Eye (tissue), 1 donor: ENCODE measurements at places on chromosomes 12 and 14.

GRCh38 chr12:14244876-14245669 is 120.4 kb upstream of the ATF7IP start:
- no peak for DNase-seq

GRCh38 chr12:116547955-116548501 is 11.2 kb upstream of the MAP1LC3B2 start:
- DNase-seq, result peak; percentile 32

DNA sequence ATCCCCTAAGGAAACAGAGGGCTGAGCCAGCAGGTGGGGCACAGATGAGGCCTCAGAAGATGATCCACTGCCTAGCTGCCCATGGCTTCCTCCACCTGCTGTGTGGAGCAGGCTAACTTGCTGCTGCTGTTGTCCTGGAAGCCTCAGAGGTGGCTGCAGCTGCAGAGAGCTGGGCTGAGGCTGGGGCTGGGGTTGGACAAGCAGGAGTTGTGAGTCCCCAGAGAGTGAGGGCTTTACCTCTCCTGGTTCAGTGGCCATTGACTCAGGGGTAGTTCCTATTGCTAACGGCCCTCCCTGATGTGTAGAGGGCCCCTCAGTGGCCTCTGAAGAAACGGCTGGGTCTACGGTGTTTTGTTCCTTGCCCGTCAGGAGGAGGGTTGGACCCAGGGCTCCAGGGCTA is 13.7 kb upstream of the PRKAG1 start:
- no peak for DNase-seq

- DNase-seq, result no peak
Observed at GRCh38 chr12:131321988-131322387, 368.3 kb downstream of the ADGRD1 start.

- DNase-seq, result peak; percentile 19
Observed at GRCh38 chr12:59780605-59781135, 184.8 kb downstream of the SLC16A7 start.

- DNase-seq, result peak; percentile 94
Observed at GRCh38 chr14:54565785-54566409, 1.0 kb upstream of the SAMD4A start.

- no peak for DNase-seq
Observed at GRCh38 chr12:52210186-52210924, 18.5 kb upstream of the KRT80 start.

DNA sequence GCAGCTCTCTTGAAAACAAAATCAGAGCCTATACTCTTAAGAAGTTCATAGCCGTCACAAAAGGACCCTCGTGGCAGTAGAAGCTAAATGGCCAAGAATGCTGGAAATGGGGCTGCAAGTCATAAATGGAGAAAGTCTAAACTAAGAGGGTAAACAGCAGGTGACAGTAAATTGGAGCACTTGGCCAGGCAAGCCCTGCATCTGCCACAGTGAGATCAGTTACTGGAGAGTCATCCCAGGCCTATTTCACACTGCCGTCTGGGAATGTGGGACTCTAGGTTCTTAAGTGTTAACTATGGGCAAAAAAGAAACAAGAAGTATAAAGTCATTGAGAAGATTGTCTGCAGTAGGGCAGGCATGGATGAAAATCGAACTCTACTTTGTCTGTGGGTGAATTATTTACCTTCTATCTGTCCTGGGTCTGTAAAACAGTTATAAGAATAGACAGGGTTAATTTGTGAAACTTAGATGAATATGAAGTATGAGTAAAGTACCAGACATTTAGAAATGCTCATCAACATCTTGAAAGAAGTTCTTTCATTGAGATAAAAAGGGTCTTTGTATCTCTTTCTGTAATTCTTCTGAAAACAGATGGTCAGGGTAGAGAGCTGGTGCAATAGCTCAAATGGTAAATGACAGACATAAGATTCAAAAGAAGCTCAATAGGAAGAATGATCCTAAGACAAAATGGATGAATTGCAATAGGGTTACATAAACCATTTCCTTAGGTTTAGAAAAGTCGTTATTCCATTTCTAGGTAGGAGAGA is 792.5 kb downstream of the DIO2 start:
- no peak for DNase-seq

DNA sequence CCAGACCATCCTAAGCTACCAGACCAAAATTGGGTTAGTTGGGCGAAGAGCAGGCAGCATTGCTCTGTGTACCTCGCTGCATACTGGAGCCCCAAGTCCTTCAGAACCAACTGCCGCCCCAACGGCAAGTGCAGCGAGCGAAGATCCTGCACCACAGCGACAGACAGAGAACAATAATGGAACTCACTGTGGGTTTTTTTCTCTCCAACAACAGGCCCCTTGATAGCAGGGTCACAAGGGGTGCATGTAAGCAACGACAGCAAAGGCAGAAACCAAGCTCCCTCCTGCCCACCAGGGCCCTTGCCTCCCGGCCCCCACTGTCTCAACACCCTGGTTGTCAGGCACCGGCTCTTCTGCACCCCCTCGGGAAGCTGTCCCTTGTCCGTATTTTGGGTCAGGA is 39.0 kb downstream of the RNF34 start:
- no peak for DNase-seq

DNA sequence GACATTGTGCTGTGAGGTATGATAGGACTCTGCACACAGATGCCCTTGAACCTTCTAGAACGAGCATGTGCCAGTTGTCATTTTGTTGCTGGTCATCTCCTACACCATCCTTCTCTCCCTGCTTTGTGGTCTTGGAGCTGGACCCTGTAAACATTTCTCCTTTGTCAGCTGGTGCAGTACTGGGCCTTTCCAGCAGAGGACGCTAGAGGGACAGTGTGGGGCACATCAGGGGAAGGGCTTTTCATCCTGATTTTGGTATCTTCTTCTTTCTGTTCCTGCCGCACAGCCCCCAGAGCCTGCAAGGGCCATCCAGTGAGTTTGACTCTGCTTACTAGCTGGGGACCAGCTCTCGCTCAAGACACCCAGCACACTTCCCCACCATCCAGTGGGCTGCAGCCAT is 484.6 kb downstream of the AACS start:
- DNase-seq, result no peak

DNA sequence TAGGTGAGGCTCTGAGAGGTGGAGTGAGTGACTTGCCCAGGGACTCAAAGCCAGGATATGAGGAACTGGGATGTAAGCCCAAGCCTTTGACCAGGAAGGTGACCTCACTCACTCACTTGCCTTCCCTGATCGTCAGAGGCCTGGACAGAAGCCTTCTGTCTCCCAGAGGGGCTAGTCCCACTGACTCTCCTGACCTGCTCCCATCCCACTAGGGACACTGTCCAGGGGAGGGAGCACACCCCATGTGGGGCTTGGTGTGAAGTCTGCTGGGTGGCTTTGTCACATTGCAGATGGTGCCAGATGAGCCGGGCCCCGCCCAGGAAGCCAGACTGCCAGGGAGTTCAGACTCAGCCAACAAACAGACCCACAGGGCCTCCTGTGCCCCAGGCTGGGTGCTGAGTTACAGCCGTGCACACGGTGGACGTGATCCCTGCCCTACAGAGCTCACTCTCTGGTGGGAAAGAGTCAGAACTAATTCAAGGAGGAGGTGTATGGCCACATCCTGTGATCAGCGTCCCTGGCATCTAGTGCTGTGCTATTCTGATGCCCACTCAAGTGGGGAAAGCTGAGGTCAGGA is 28.3 kb downstream of the MMAB start:
- no peak for DNase-seq

DNA sequence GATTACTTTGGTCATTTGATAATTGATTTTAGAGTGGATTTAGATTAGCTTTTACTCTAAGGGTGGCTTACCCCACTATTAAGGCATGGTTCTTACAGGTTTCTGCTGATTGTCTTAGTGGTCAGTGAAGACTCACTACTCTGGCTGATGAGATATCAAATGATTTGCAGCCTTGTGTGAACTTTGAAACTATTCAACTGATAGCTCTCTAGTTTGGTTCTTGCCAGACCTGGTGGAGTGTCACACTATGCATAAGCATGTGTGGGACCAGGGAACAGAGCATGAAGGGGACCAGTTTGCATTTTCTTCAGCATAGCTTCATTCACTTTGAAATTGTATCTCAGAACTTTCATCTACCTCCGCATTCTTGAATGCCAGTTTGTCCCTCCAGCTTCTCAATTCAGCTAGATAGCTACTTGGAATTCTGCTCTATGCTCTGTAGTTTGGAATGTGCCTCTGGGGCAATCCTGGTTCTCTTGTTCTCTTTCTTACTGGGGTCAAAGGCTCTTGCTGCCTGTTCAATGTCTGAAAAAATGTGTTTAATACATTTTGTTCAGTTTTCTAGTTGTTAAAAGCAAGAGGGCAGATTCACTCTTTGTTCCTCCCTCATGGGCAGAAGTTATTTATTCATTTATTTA is 12.7 kb downstream of the SCYL2 start:
- DNase-seq, result no peak

DNA sequence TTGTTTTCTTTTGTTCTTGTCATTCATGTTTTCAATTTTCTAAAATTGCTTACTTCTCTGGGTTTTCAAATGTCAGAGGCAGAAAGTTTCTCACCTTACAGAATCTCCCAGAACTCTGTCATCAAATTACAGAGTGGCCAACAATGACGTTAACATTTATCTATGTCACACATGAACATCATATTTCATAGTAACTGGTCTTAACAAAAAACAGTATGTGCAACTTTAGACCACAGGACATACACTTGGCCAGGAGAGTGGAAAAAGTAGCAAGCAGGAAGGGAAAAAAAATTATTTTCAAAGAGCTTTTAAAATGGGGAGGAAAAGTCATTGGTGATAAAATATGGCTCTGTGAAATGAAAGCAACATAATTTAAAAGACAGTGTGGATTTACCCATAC is 426.5 kb downstream of the MED13L start:
- no peak for DNase-seq

DNA sequence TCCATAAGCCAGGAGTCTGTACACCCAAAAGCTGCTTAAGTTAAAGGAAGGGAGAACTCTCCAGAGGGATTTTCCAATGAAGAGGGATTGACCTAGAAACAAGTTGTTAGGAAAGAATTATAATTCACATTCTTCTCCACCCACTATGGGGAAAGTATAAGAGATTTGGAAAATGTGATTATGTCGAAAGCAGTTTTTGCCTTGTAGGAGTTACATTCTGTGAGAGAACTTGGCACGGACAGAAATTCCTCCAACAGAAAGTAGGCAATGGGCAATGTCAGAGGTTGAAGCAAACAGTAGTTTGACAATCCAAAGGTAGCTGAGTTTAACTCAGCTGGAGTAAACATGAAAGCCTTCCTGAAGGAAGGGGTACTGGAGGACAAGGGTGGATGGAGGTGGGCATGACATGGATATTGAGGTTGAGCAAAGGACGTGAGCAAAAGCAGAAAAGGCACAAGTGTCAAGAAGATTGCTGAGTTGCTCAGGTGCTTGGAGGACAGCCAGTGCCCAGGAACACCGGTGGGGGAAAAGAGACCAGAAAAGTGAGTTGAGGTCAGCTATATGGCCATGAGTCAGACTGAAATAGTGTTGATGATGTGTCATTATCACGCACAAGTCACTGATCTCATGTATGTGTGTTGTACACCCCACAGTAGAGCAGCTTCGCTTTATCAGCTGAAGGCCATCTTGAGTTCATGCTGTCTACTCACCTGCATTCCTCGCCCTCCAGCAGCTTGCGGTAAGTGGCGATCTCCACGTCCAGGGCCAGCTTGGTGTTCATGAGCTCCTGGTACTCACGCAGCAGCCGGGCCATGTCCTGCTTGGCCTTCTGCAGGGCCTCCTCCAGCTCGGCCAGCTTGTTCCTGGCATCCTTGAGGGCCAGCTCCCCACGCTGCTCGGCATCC is 4.0 kb downstream of the KRT5 start:
- no peak for DNase-seq

GRCh38 chr12:124861898-124862676 is 1.6 kb downstream of the SCARB1 start:
- no peak for DNase-seq

GRCh38 chr12:19326102-19326501 is 113.2 kb upstream of the AEBP2 start:
- DNase-seq, result no peak

DNA sequence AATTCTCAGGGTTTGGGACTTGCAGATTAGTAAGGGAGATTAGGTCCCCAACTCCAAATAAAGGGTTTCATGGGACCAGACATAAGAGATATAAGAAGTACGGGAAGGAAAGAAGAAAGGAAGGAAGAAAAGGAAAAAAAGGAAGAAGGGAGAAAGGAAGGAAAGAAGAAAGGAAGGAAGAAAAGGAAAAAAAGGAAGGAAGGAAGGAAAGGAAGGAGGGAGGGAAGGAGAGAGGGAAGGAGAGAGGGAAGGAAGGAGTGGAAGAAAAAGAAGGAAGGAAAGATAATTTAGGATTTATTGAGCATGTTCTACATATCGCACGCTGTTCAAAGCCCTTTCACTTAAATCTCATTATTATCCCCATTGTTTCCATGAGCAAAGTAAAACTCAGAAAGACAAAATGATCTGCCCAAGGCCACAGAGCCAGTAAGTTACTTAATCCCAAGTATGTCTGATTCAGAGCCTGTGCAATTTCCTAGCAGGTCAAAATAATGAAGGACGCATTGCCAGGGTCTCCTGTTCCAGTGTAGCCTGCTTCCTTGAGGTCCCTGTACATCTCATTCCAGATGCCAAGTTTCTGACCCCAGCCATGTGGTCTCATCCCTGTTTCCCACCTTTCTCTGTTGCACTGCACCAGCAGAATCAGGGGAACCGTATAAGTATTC is 3.9 kb upstream of the HDAC7 start:
- DNase-seq, result no peak

DNA sequence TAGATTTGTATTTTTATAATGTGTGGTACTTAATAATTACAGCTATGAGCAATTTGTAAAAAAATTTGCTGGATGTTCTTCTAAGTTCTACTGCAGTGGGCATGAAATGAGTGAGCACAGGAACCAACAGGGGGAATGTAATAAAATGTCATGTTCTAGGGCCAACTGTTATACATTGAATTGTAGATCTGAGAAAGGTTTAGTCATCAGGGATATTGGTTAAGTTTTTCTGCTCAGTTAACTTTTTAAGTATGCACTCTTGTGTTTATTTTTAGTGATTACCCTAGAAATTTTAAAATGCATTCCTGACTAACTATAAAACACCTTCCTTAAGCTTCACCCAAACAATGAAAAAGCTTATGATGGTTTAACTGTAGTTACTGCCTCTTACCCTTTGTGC is 101.8 kb downstream of the CAND1 start:
- no peak for DNase-seq

GRCh38 chr14:95185033-95185766 is 27.9 kb upstream of the DICER1 start:
- DNase-seq, result no peak

GRCh38 chr12:102120886-102121285 is 903 bp downstream of the PARPBP start:
- peak; percentile 11 for DNase-seq

- no peak for DNase-seq
Observed at GRCh38 chr14:36438883-36439282, 81.1 kb downstream of the NKX2-1 start.
